ENCODE measurements at places on chromosomes 11 and 22.
A peak's percentile ranks its signal among the peaks of the same experiment; 100 is the strongest.

GRCh38 chr11:91293119-91293518 is 931.5 kb upstream of the FAT3 start:
- no peak for DNase-seq

DNA sequence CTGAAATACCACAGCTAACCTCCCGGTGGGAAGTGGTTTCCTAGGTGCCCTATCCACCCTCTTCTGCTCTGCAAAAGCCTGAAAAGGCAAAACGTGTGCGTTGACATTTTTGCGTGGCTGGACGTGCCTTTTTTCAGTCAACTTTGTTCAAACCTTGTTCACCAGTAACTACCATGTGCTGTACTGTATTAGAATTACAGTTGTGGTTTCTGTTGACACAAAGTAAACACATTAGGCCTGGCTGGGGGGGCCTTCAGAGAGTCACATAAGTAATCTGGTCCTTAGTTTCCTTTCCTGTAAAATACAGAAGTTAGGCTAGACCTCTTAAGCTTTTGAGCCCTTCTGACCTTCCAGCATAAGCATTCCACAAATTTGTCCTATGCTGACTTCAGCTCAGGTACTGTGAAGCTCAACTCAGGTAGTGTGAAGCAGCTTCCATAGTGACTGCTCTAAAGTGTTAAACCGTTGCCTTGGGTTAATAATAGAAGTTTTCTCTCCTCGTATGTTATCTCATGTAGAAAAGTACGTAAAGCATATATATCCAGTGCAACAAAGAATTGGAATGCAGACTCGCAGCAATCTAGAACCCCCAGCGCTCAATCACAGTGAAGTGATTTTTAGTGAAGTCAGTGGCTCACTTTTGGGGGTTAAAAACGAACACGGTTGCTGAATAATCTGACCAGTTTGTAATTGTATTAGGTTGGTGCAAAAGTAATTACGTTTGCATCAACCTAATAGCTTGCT is 1.8 kb downstream of the EWSR1 start:
- no peak for DNase-seq

DNA sequence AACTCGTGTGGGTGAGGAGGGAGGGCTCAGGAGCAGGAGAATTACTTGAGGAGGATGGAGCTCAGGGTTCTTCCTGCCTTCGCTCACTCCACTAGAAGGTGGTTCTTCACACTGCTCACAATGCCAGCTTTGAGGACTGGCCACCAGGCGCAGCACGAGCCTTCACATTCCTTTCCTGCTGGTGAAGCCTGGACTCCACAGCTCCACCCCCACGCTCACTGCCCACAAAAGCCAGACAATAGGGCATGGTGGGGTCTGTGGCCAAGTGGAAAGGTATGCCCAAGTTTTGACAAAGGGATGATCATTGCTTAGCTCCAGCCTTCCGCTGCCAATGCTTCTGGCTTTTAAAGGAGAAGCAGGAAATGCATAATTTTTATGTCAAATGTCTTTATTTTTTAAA is 58.0 kb upstream of the FADD start:
- DNase-seq = no peak

GRCh38 chr22:36700711-36701670 is 2.6 kb downstream of the CACNG2 start:
- no peak for DNase-seq

GRCh38 chr11:111540114-111540936 is at the start of gene LAYN:
Gene LAYN, plus strand, starts transcription at chr11:111540720. Its CDS starts 124 bp downstream, at chr11:111540844.
- DNase-seq = peak; percentile 74

- DNase-seq = peak; percentile 47
Measured at GRCh38 chr11:34926831-34927132, 10.4 kb downstream of the PDHX start.

GRCh38 chr11:67612751-67613150 is 6.0 kb downstream of the NDUFV1 start:
- DNase-seq = no peak

- no peak for DNase-seq
Measured at GRCh38 chr11:73553266-73553665, 44.6 kb downstream of the FAM168A start.

DNA sequence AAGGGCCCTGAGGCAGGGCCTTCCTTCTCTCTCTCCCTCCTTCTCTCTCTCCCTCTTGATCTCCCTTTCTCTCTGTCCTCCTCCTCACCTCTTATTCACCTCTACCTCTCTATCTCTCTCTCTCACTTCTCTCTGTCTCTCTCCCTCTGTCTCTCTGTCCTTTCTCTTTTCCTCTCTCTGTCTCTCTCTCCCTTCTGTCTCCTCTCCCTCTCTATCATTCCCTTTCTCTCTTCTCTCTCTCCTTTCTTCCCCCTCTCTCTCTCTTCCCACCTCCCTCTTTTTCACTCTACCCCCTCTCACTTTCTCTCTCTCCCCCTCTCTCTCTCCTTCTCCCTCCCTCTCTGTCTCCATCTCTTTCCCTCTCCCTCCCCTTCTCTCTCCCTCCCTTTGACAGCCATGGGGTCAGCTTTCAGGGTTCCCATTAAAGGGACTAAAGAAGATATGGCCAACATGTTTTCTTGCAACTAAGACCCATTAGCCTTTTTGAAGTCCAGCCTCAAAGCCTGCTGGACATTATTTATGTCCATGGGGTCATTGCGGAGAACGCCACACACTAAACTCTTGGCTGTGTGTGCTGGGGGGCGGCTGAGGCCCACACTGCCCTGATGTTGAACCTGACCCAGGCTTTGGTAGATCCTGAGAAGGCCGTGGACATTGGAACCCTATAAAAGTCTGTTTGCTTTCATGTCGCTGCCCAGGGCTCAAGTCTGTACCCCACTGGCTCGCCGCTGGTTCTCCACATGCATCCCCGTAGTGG is 15.0 kb downstream of the ANO1 start:
- no peak for DNase-seq

DNA sequence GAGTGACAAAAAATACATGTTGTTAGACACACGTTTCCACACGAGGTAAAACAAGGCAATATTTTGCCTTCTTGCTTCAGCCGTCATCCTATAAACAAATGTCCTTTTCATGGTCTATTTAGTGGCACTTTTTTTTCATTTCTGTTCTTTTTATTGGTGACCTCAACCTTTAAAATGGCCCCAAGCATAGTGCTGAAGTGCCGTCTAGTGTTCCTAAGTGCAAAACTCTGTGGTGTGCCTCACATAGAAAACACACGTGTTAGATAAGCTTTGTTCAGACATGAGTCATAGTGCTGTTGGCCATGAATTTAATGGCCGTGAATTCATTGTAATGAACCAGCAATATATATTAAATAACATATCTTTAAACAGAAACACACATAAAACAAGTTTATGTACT is 15.6 kb downstream of the OVCH2 start:
- no peak for DNase-seq

- DNase-seq = peak; percentile 91
Measured at GRCh38 chr11:65316227-65317024, 1.8 kb downstream of the CDC42EP2 start.

GRCh38 chr22:35170716-35171697 is 86.3 kb upstream of the HMGXB4 start:
- no peak for DNase-seq

DNA sequence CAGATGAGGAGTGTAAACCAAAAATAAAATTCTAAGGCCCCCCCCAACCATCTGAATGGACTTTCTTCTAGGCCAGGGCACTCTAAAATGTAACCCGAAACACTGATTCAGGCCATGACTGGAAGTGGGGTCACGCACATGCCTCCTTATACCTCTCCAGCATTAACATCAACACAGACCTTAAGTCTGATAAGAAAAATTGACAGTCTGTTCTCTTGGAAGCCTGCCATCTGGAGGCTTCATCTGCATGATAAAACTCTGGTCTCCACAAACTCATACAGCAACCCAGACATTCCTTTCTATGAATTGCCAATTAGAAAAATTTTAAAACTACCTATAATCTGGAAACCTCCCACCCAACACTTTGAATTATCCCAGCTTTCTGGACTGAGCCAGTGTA is 3.9 kb upstream of the SERGEF start:
- no peak for DNase-seq

GRCh38 chr11:91373497-91373896 is 851.1 kb upstream of the FAT3 start:
- no peak for DNase-seq

- DNase-seq = no peak
Measured at GRCh38 chr11:95152876-95153856, 63.5 kb downstream of the ENDOD1 start.

DNA sequence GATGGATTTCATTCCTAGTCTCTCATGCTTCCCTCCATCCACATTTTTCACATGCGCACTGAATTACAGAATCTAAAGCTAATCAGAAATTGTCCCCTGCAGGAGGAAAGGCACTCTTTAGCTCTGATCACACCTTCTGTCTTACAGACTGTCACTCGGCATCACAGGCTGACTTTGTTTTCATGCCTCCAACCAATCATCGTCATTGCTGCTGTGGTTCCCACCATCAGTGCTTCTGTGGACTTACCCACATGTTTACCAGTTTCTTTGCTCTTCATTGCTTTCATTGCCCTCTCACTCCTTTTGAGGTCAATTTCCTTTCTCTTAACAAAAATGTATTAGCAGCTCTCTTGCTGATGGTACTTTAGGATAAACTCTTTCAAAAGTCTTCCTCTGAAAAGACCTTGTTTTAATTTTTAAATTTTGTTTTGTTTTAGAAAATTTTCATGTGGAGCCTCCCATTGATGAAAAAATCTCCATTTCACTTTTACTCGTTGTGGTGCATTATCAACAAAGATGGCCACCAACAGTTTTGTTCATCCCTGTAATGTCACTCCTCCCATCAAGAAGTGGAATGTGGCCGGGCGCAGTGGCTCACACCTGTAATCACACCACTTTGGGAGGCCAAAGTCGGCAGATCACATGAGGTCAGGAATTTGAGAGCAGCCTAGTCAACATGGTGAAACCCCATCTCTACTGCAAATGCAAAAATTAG is 20.2 kb upstream of the TREH start:
- DNase-seq = no peak

DNA sequence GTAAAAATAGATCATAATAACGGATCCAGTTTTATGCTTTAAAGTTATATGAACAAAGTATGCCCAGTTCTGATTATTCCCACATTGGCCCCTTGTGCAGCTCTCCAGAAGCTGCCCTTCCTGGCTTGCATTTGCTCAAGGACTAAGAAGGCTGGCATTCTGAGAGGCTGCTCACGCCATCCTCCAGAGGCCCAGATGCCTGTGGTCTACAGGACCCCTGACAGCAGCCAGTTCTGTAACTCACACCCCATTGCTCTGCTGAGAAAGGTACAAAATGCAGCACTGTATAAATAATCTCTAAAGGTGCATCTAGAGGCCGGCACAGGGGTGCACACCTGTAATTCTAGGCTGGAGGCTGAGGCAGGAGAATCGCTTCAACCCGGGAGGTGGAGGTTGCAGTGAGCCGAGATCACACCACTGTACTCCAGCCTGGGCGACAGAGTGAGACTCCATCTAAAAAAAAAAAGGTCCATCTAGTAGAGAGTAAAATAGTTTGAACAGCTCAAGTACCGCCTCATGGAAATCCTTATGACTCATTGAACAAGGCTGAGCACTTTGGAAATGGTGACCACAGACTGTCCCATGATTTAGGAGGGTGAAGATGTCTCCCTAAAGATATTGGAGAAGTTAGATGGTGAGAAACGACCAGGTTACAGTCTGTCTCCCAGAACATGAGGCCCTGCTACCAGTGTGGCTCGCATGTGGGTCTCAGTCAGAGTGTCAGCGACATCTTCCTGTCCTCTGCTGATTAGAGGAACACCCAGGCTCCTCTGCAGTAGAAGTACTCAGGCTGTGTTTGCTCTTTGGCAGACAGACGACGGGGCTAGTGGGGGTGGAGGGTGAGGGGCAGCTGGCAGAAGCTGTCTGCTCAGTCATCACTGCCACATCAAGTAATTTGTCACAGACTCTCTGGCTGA is 56.3 kb downstream of the KREMEN1 start:
- DNase-seq = no peak

DNA sequence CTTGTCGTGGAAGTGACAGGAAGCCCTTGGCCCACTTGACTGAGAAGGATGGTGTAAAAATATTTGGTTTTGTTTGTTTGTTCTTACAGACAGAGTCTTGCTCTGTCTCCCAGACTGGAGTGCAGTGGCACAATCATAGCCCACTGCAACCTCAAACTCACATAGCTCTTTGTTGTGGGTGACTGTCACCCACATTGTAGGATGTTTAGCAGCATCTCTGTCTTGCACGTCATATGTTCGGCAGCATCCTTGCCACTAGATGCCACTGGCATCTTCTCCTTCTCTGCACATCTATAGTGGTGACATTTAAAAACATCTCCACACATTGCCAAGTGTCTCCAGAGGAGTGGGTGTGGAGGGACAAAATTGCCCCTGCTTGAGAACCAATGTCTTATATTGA is 56.8 kb downstream of the PRR5L start:
- no peak for DNase-seq

- peak; percentile 91 for DNase-seq
Measured at GRCh38 chr11:120546312-120547205, 35.0 kb downstream of the GRIK4 start.

DNA sequence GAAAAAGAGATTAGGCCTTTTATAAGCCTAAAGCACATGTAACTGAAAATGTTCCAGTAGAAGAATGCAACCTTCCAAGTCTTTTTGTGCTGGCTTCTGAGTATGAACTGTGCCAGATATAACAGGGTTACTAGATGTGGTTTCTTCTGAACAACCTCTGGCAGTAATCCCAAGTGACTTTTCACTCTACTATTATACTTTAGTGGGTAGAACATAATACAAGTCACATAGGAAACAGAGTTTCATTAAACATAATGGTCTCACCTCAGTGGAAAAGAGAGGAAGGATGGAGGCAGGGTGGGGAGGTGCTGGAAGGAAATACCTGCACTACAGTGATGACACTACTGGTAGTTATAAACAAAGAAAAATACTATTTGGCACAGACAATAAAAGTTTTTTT is 81.3 kb downstream of the PHF21A start:
- no peak for DNase-seq

- DNase-seq = peak; percentile 91
Measured at GRCh38 chr11:10387206-10388083, 67.6 kb upstream of the AMPD3 start.

- no peak for DNase-seq
Measured at GRCh38 chr11:118615976-118616371, 8.6 kb downstream of the PHLDB1 start.

DNA sequence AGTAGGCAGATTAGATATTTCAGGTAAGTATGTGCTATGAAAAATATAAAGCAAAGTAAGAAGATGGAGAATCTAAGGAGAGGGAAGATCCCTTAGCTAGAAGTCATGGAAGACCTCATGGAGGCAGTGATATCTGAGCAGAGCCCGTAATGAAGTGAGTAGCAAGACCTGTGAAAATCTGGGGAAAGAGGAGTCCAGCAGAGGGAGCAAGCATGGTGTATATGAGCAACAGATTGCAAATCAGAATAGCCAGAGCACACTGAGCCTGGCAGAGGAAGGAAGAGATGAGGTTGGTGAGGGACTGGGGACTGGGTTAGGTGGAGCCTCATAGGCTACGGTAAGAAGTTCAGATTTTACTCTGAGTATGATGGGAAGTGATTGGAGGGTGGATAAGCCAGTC is 9.4 kb downstream of the LHFPL7 start:
- DNase-seq = no peak

GRCh38 chr11:74465291-74465708 is 2.0 kb downstream of the KCNE3 start:
- DNase-seq = no peak

Measured in muscle of back (tissue), 13 donors.